Peyer's patch (tissue), 4 donors: ENCODE measurements at places on chromosomes 1 and 21.

GRCh38 chr1:155847823-155848529 is 9.0 kb downstream of the GON4L start:
- no peak for DNase-seq

- no peak for DNase-seq
Observed at GRCh38 chr1:35764283-35764682, 5.5 kb downstream of the CLSPN start.

GRCh38 chr1:160665330-160666078 is 18.7 kb upstream of the SLAMF1 start:
- no peak for DNase-seq

GRCh38 chr1:77120950-77121349 is 98.3 kb downstream of the PIGK start:
- DNase-seq = no peak

GRCh38 chr1:46801323-46802055 is 2.6 kb downstream of the CYP4B1 start:
- no peak for DNase-seq

GRCh38 chr1:159921700-159922504 is 3.4 kb downstream of the TAGLN2 start:
- DNase-seq = peak; percentile 48

- no peak for DNase-seq
Observed at GRCh38 chr1:8914466-8914865, 31.2 kb upstream of the CA6 start.

- DNase-seq = no peak
Observed at GRCh38 chr1:46642115-46642680, 25.6 kb upstream of the MOB3C start.

- DNase-seq = no peak
Observed at GRCh38 chr21:25970254-25970930, 200.2 kb downstream of the APP start.

DNA sequence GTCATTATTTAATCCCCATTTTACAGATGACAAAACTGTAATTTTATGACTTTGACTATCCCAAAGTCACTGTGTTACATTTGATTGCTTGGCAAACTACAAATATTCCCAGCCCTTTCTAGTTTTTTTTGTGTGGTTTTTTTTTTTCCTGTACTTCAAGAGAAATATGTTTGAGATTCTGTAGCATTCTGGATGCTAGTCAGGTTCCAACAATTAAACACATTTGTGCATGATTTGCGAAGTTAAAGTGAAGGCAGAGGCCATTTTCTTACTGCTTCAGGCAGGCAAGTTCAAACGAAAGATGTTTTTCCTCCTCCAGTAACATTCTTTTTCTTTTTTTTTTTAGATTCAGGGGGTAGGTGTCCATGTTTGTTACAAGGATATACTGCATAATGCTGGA is 107.9 kb upstream of the SERTAD4 start:
- DNase-seq = no peak

DNA sequence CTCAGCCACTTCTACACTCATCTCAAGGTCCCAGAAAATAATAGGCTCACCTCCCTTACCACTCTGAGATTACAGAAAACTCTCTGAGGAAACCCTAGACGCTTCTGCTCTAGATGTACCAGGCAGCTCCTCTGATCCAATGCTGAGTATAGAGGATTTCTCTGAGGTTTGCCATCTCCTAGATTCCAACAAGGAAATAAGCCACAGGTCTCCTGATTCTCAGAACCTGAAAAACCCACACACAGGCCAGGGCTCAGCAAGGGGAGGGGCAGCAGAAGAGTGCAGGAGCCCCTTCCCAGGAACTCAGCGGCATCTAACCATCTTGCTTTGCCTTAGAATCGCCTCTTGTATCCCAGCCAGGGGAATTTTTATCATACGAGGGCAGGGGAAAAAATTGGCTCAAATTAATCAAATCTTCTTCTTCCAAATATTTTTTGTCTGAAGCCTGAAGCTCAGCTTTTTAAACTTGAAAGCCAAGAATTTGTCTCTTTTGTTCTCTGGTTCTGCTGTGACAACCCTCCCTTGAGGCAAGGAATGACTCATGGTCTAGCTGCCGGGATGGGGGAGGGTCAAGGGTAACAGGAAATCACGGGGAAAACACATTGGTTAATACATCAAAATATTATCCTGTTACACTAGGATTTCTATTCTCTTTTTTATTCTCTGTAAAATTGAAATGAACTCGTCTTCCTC is 30.8 kb downstream of the GORAB start:
- no peak for DNase-seq

DNA sequence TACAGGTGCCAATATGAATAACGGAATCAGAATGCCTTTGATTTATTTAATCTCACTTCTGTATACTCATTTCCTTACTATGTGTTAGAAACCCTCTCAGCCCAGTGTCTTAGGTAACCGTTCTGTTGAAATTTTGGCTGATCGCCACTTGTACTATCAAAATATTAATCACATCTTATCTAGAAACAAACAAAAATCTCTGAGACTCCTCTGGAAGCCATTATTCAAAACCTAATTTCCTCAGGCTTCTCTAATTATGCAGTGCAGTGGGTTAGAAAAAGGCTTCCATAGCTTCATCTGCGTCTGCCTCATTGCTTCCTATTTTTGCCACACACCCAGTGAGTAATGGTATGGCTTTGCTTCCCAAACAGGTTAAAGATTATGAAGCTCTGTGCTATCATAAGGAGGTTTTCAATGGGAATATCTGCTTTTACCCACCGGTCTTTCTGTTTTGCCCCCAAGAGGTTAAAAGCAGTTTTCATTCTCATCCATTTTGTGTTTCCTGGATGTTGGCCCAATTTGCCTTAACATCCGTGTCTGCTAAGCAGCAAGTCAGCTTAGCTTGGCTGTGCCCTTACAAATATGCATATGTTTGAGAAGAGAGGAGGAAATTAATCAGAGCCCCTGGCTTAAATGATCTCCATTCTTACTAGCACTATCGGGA is 129.6 kb downstream of the RYR2 start:
- no peak for DNase-seq

DNA sequence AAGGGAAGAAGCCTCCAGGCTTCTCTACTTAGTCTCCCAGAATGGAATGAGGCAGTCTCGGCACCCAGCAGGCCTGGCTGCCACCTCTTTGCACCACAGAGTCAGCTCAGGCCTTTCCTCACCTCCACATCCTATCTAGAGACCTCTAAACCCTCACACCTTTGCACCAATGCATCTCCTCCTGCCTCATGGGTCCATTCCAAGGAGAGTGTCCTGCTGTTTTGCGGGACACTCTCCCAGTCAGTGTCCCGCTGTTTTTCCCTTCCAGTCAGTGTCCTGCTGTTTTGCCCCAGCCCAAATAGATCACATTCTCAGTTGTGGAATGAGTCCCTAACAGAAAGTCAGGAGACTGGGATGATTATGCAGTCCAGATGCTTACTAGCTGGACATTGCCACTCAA is 185.6 kb upstream of the CAMK1G start:
- no peak for DNase-seq

DNA sequence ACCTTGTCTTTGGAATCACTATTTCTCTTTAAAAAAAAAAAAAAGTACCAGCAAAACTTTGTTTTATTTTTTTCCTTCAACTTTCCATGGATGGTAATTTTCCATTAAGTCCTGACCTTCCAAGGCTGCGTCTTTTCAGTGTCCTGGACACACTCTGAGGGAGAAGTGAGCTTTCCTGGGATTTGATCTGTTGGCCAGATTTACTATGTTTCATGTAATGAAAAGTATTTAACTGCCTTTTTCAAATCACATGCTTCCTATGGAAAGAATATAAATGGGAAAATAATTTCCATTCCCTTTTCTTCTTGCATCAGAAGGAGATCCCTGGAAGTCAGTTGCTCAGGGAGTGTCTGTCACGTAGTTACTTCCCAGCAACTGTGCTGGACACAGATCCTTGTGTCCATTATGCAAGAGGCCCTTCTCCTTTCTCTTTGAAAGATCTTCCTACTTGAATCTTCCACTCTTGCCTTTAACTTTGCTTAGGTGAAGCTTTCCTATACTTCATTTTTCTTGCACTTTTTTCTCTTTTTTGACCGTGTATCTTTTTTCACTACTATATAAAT is 59.3 kb downstream of the CENPF start:
- no peak for DNase-seq

DNA sequence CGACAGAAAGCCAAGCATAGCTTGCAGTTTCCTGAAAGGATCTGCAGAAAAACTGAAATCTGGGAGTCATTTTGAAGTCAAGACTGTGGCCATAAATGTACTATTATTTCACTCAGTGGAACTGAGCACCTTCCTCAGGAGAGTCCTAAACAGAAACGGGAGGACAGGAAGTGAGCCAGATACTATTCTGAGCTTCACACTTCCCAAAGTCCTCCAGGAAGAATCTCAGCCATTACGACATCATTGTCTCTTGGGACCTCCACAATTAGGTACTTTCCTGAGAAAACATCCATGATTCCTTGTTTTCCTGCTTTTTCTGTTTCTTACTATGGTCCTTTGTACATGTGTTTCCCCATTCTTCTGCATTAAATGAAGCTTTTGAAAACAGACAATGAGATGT is 299.2 kb upstream of the USP25 start:
- DNase-seq = no peak

DNA sequence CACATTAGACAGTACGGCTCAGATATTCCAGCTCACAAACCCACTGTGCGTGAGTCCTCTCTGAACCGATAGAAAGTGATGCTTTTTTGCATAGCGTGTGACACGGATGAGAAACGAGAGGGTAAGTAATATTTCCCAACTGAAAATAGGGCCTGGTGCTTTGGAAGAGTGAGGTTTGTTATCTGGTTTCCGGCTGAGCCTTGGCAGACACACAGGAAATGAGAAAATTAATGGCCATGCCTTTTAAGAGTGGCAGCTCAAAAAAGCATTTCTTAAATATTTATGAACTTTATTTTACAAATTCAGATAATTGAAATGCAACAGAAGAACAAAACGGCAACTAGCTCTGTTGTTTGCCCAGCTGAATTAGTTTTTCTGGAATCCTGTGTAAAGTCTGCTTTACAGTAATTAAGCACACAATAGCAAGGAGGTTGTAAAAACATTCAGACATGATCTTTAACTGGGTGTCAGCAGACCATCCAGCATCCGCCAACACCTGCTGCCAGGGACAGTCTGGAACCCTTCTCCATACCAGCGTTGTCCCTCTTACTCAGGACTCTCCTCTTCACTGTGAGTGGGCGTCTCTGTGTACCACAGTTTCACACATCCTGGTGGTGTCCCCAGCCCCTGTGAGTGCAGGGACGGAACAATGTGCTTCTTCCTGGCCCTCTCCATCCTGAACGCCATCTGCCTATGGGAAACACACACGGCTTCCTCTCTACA is 155.4 kb downstream of the PGBD5 start:
- peak; percentile 45 for DNase-seq

DNA sequence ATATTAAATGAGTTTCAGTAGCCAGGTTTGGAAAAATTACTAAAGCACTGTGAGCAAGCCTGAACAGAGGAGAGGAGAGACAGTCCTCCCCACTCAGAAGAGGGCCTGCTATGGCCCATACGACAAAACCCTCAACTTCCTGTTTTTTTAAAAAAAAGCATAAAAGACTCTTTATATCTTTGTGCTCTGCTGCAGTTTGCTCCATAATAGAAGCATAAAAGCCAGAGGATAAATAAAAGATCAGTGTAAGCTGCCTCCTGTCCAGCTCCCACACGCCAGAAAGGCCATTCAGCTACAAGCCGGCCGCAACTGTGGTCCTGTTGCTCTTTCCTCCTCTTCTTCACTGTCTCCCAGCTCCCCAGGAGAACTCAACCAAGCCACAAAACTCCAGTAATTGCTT is 37.8 kb downstream of the NID1 start:
- DNase-seq = no peak

DNA sequence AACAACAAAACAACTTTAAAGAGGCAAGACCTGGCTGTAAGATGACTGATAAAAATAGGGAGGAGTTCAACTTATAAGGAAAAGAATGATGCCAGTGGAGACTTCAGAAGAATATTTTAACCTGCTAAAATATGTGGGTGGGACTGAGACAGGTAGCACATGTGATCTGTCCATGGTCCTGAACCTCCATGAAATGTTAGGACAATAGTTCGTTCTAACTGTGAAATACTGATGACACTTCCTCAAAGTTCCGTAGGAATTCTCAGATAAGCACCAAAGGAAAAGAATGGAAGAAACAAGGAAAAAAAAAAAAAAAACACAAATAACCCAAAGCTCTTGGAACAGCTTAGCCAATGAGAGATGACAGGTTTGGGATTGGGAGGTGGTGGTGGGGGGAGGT is 44.7 kb downstream of the CDC42BPA start:
- no peak for DNase-seq

DNA sequence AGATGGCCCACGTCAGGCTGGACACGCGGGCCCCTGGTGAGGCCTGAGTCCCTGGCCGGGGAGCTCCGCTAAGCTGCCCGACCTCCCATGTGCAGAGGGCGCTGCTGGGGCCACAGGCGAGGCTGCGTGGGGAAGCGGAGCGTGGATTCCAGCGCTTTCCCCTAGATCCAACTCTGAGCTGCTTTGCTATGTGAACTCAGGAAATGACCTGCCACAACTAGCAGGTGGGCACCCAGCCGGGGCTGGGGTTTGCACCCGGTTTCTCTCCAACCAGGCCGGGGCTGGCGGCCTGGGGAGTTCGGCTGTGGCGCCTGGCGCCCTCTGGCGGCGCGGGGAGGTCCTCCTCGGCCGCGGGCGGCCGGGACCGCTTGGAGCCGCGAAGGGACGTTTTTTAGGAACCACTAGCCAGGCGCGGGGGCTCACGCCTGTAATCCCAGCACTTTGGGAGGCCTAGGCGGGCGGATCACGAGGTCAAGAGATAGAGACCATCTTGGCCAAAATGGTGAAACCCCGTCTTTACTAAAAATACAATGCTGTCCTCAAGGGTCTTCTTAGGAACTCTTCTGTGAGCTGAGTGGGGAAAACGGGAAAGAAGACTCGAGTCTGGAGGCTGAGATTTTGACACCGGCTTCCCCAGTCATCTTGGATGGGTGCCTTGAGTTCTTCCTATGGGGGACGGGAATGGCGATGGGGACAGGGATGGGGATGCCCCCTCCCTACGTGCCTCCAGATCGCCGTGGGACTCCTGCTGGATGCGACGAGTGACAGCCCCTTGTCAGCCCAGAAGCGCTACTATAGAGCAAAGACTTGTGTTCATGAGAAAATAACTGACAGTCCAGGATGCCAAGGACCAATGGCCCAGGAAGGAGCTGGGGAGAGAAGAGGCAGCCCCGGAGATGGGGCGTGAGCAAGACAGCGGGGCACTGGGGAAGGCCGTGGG is 12.6 kb downstream of the PYCR2 start:
- peak; percentile 56 for DNase-seq

DNA sequence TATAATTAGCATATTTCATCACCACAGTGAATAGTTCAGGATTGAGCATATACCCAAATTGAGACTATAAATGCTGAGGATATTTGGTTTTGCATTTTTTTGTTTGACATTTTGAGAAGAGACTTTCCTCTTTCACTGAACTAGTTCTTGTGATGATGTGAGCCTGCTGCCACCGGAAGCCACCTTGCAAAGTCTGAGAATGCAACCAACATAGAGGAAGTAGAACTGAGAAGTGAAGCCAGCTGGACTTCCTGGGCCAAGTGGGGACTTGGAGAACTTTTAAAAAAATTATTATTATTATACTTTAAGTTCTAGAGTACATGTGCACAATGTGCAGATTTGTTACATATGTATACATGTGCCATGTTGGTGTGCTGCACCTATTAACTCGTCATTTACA is 102.3 kb downstream of the RPE65 start:
- peak; percentile 73 for DNase-seq
